ENCODE measurements at places on chromosomes 11 and 22.

DNA sequence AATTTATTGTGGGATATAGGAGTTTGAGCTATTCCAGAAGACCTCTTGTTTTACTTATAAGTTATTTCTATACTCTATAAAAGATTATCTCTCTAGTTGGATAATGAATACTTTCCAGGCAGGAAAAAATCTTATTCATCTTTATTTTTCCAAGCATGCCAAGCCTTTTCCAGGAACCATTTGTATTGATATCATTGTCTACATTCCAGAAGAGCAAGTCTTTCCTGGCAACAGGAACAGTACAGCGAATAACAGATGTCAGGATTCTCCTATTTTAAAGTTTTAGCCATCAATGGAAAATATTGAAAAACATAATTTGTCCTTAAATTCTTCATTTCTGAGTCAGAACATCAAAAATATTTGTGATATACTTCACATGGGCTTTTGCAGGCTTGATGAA, 5.2 kb upstream of the NXPE1 start:
- DNase-seq = no peak

- no peak for DNase-seq
Observed at GRCh38 chr11:69538854-69539253, 57.4 kb downstream of the LINC01488 start.

- no peak for DNase-seq
Observed at GRCh38 chr11:103888541-103888951, 147.9 kb upstream of the DDI1 start.

DNA sequence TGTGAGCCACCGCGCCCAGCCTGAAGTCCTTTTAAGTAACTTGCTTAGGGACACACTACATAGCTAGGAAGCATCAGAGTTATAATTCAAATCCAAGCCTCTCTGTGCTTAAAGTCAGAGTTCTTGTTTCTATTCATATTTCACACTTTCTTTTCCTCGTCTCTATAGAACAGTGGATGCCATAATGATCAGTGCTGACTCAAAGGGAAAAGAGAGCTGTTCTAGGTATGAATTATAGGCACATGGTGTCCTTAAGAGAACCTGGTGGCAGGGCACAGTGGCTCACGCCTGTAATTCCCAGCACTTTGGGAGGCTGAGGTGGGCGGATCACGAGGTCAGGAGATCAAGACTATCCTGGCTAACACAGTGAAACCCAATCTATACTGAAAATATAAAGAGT, 400.2 kb upstream of the DDI1 start:
- no peak for DNase-seq

- peak; percentile 35 for DNase-seq
Observed at GRCh38 chr11:17544181-17544622, at the start of gene USH1C. TSS of gene USH1C (minus strand) at chr11:17544416. CDS start at chr11:17544307, 109 bp downstream.

- no peak for DNase-seq
Observed at GRCh38 chr11:74679513-74679865, 51.7 kb downstream of the CHRDL2 start.

DNA sequence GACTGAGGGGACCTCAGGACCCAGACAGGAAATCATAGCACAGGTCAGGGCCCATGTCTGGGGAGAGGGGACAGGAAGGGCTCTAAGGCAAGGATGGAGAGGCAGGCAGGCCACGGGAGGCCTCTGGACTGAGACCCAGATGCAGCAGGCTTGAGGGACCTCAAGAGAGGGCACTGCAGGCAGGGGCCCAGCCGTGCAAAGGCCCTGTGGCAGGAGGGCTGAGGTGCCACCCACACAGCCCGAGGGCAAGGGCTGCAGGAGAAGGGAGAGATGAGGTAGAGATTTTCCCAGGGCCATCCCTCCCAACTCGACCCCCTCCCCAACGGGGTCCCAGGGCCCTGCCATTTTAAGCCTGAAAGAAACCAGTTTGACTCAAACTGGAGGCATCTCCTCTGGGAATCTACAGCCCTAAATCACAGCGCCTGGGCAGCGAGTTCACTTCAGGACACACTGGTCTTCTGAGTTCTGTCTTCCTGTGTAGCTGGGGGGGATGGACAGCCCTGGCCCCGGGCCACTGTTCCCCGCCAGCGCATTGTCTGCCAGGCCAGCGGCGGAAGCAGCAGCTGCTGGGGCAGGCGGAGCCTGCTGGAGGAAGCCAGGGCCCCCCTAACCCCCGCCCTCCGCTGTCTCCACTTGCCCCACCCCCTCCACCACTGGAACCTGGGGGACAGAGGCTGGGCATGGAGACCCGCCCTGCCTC, 20.3 kb upstream of the WNT7B start:
- no peak for DNase-seq

GRCh38 chr22:35850831-35851230, 133.2 kb downstream of the APOL5 start:
- no peak for DNase-seq

DNA sequence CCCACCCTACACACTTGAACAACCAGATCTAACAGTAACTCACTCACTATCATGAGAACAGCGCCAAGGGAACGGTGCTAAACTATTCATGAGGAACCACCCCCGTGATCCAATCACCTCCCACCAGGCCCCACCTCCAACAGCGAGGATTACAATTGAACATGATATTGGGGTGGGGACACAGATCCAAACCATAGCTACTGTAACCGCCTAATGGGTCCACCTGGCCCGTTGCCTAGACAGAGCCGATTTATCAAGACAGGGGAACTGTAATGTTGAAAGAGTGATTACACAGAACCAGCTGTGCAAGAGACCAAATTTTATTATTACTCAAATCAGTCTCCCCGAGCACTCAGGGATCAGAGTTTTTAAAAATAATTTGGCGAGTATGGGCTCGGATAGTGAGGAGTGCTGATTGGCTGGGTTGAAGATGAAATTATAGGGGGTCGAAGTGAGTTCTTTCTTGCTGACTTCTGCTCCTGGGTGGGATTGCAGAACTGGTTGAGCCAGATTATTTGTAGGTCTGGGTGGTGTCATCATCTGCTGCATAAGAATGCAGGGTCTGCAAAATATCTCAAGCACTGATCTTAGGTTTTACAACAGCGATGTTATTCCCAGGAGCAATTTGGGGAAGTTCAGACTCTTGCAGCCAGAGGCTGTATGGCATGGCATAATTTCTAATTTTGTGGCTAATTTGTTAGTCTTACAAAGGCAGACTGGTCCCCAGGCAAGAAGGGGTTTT, 17.9 kb upstream of the ZC3H12C start:
- no peak for DNase-seq

DNA sequence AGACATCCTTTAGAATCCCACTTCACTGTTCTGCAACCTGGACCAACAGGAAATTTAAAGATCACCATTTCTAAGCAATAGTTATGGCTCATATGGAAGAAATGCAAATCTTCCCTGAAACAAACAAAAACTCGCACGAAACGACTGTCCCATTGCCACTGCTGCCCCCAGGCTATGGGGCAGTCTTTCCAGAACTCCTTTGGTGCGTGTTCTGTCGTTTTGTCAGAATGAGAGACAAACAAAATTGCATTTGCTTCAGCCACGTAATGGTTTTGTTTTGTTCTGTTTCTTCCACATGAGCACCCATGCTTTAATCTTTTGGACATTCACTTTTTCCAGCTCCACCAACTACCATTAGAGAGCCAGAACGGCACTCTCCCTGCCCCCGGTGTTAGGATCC, 10.8 kb upstream of the FBLN1 start:
- DNase-seq = no peak

GRCh38 chr11:78853521-78853920, 278.9 kb upstream of the NARS2 start:
- no peak for DNase-seq

All from stimulated activated CD4-positive, alpha-beta T cell treated with anti-CD3 and anti-CD28 coated beads, Interleukin-4, amount 100 ng/mL, for 1 hour (primary cell).